ENCODE measurements at places on chromosomes 5 and 9.

- no peak for DNase-seq
These were observed 237.6 kb upstream of the RGMB start for GRCh38 chr5:98535901-98536300.

- DNase-seq, result no peak
These were observed 149.5 kb upstream of the LHFPL2 start for GRCh38 chr5:78797936-78798672.

GRCh38 chr5:33068786-33069185 is 357.7 kb downstream of the NPR3 start:
- no peak for DNase-seq

GRCh38 chr9:110591526-110591925 is 12.0 kb upstream of the SVEP1 start:
- DNase-seq, result no peak

- no peak for DNase-seq
These were observed 545.8 kb upstream of the ARRDC3 start for GRCh38 chr5:91928754-91929521.

GRCh38 chr5:59792983-59793585 is 100.4 kb downstream of the PDE4D start:
- no peak for DNase-seq

Measured in GM12892 (cell line).